ENCODE measurements at places on chromosomes 5 and 9. TPM values are rescaled to one million over a fixed set of nuclear protein-coding genes. Genes with fewer than 3 reads are reported as not detected.

Gene FAM169A
- polyA plus RNA-seq: 5.4 TPM

Gene SOX30
- 0.42 TPM for polyA plus RNA-seq

GRCh38 chr5:143714629-143715028 is 97.3 kb upstream of the HMHB1 start:
- DNase-seq: no peak

DNA sequence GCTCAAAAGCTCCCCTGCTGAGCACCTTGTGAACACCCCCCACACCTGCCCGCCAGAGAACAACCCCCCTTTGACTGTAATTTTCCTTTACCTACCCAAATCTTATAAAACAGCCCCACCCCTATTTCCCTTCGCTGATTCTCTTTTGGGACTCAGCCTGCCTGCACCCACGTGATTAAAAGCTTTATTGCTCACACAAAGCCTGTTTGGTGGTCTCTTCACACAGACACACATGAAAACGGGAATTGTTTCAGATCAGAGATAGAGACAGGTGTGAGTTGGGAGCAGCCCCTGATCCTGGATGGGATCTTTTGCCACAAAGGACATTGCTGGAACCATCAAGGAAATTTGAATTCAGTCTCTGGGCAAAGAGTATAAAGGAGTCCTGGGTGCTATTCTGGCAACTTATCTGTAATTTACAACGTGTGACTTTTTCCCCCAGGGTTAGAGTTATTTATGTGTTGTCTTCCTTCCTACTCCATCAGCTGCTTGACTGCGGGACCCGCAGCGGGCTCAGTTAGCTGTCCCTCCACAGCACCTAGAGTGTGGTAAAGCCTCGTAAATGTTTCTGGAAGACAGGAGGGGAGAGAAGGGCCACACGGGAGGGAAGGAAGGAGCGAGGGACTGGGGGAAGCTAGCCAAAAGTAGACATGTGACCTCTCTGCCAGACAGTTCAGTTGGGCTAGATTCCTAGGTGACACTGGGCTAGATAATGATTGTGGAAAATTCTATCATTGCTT is 437.0 kb downstream of the ZNF608 start:
- DNase-seq: no peak

Measured in naive B cell (primary cell).